Glutamatergic neuron (in vitro differentiated cells): ENCODE measurements at places on chromosomes 16 and 17. TPM values are rescaled to one million over a fixed set of nuclear protein-coding genes. Genes with fewer than 3 reads are reported as not detected.

DNA sequence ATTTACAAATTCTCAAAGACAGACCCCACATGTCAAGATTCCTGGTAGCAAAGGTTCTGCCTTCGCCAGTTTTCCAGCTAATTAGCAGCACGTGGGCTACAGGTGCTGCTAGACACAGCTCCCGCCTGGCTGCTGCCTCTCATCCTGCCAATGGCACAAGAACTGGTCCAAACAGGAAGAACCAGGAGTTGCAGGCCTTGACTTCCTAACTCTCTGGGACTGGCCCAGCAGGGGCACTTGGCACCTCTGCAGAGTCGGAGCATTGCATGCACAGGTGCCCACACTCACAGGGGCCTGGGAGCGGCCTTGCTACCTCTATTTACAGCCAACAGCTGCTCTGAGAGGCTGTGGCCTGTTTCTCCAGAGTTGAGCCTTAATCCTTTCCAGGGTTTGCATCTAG is 39.6 kb downstream of the TK2 start:
- H3K4me3 ChIP-seq, result no peak overlapping the region
- peaks cover 6% of the 10 kb centered on the region for H3K36me3 ChIP-seq
- H3K27me3 ChIP-seq, result peaks cover 15% of the 10 kb centered on the region
- no peak for DNase-seq
- no peak overlapping the region for H3K27ac ChIP-seq
- H3K4me1 ChIP-seq, result peaks cover 23% of the 10 kb centered on the region

- H3K27ac ChIP-seq, result no peak overlapping the region
- H3K27me3 ChIP-seq, result no peaks in the 10 kb centered on the region
- H3K4me1 ChIP-seq, result no peaks in the 10 kb centered on the region
- H3K4me3 ChIP-seq, result no peak overlapping the region
- DNase-seq, result no peak
Observed at GRCh38 chr17:7147772-7148171, 31.4 kb downstream of the ASGR1 start.

Gene ZPBP2
- total RNA-seq, result not detected

GRCh38 chr17:80104956-80105375 is 3.6 kb downstream of the GAA start:
- no peaks in the 10 kb centered on the region for H3K36me3 ChIP-seq
- H3K4me3 ChIP-seq, result no peak overlapping the region
- DNase-seq, result no peak
- H3K4me1 ChIP-seq, result peaks cover 27% of the 10 kb centered on the region
- peaks cover 16% of the 10 kb centered on the region for H3K27me3 ChIP-seq

Gene ADAP2
- 0.51 TPM for total RNA-seq

- no peak overlapping the region for H3K27ac ChIP-seq
- H3K4me3 ChIP-seq, result no peak overlapping the region
- H3K4me1 ChIP-seq, result peaks cover 86% of the 10 kb centered on the region
- H3K27me3 ChIP-seq, result peaks cover 24% of the 10 kb centered on the region
- DNase-seq, result no peak
- no peaks in the 10 kb centered on the region for H3K36me3 ChIP-seq
Observed at GRCh38 chr17:57550016-57550415, 195.1 kb downstream of the CCDC182 start.

DNA sequence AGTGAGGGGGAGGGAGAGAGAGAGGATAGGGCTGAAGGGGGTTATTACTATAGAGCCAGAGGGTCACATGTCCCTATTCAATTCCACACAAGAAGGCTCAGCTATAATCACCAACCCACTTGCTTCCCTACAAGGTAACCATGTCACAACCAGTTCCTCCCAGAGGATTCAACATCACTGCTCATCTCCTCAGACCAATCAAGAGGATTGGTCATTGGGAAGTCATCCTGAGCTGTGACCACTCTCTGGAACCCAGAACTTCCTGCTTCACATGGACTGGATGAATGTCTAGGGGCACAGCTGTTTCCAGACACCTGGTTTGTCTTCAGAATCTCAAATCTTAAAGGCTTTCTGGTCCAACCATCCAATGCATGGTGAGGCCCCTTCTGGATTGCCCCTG is 154.9 kb upstream of the SDK2 start:
- no peak overlapping the region for H3K4me3 ChIP-seq
- DNase-seq, result no peak
- no peaks in the 10 kb centered on the region for H3K4me1 ChIP-seq
- H3K27me3 ChIP-seq, result peaks cover 4% of the 10 kb centered on the region
- no peak overlapping the region for H3K27ac ChIP-seq

GRCh38 chr16:67195676-67196075 is 3.3 kb upstream of the ELMO3 start:
- peaks cover 15% of the 10 kb centered on the region for H3K4me1 ChIP-seq
- no peak overlapping the region for H3K27ac ChIP-seq
- H3K36me3 ChIP-seq, result no peaks in the 10 kb centered on the region
- DNase-seq, result no peak

- H3K27ac ChIP-seq, result peak overlapping the region; percentile 40
- peaks cover 5% of the 10 kb centered on the region for H3K36me3 ChIP-seq
Observed at GRCh38 chr17:74123866-74124444, 79.5 kb upstream of the RPL38 start.

DNA sequence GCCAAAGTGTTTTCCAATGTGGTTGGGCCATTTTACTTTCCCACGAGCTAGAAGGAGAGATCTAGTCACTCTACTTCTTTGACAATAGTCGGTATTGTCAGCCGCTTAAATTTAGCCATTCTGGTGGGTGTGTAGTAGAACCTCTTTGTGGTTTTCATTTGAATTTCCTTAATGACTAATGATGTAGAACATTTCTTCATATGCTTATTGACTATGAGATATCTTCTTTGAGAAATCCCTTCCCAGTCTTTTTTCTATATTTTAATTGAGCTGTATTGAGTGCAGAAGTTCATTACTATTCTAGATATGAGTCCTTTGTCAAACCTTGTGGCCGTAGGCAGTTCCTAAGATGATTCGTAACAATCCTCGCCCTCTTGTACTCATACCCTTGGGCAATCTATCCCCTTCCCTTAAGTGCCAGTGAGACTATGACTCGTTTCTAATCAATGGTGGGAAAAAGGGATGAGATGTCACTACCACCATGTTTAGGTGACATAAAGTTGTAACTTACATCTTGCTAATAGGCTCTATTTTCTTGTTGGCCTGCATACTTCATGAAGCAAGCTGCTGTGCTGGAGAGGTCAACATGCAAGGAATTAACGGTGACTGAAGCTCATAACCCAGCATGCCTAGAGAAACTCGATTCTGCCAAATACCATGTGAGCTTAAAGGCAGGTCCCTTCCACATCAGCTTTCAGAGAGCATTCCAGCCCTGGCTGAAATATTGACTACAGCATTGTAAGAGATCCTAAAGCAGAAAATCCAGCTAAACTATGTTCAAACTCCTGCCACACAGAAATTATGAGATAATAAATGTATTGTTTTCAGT is 817.9 kb upstream of the SOX9 start:
- peaks cover 4% of the 10 kb centered on the region for H3K4me1 ChIP-seq
- no peak for DNase-seq
- no peak overlapping the region for H3K27ac ChIP-seq

GRCh38 chr16:66207883-66208265 is 158.6 kb upstream of the CDH5 start:
- DNase-seq, result no peak
- H3K36me3 ChIP-seq, result no peaks in the 10 kb centered on the region
- peaks cover 2% of the 10 kb centered on the region for H3K27me3 ChIP-seq
- no peak overlapping the region for H3K4me3 ChIP-seq
